ENCODE measurements at places on chromosomes 1 and 21. TPM values are rescaled to one million over a fixed set of nuclear protein-coding genes. Genes with fewer than 3 reads are reported as not detected.

- DNase-seq = no peak
Measured at GRCh38 chr1:2180297-2181245, 14.0 kb downstream of the FAAP20 start.

DNA sequence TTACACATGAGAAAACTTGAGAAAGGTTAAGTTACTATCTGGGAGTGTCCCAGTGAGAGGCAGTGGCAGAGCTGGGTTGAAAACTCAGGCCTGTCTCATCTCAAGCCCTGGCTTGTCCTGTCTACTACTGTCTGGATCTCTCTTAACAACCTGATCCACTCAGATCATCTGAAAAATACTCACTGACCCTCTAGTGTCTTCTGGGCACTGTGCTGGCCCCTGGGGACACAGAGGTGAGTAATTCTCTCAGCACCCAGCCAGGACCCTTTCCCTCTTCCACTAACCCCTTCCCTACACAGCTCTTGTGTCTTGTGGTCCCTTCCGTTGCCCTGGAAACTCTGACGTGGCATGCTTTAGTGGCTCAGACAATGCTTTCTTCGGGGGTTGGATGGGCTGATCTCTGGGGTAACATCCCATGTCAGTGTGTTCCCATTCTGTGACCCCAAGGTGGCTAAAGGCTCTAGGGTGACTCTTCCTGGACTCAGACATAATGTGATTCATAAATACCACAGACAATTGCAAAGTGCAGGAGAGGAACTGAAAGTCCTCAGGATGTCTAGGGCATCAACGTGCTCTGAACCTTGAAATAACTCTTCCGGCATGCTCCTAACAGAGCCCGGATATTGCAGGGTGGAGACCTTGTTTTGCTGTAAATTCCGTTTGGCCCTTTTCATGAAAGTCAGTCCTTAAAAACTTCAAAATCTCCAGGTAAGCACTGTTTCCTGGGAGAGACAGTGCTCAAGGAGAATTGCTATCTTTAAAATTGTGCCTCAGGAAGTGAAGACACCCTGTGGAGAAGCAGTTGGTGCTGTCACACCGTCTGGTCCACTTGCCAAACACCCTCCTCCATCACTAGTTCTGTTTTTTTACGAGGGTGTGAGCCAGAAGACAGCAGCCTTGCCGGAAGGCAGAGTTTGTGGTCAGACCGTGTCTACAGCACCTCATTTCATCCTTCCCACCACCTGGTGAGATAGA lies 4.0 kb downstream of the SHISAL2A start:
- no peak for DNase-seq

- DNase-seq = no peak
Measured at GRCh38 chr1:216183454-216183853, 239.8 kb downstream of the USH2A start.

DNA sequence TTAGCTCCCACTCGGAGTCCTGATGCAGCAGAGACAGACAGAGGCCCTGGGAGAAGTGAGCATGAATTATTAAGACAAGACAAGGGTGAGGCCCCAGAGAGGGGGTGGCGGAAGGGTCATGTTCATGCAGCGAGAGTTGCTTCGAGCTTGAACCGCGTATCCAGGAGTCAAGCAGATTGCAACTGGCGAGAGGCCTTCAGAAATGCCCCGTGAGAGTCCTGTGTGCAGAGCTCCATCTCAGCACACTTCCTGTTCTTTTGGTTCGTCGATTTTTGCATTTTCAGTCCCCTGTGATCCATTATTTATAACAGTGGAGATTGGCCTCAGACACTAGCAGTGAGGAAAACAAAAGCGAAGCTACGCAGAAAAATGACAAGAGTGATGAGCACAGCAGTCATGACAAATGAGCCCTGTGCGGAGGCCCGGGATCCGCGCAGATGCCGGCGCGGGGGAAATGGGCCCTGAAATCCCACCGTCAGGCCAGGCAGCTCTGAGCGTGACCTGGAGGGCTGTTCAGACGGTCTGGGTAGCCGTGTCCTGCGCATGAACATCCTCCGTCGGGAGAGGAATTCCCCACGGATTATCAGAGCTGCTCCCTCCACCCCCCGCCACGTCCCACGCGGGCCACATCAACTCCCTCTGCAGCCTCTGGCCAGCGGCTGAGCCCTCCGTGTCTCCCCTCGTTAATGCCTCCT lies 15.0 kb downstream of the PDE9A start:
- DNase-seq = no peak

GRCh38 chr1:229070168-229070567 lies 200.7 kb upstream of the RAB4A start:
- DNase-seq = no peak

DNA sequence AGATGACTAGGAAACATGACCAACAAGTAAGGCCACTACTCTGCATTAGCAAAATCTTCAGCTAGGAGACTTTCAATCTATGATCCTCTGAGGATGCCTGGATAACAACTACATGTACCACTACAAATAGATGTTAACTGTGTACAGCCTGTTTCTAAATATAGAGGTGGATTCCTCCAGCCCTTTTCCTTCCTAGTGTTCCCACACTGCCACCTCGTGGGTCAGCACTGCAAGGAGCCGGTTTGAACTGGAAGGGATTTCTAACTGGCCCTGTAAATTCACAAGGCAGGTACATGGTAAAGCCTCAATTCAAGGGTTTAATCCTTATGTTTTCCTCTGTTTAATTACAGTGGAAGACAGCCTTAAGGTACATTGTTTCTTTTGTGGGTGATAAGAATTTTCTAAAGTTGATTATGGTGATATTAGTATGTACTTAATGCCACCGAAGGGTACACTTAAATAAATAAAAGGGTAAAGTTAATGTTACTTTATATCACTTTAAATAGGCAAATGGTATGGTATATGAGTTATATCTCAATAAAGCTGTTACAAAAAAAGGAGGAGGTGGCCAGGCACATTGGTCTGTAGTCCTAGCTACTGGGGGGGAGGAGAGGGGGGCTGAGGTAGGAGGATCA lies 14.4 kb downstream of the SMYD3 start:
- peak; percentile 57 for DNase-seq

GRCh38 chr1:13922466-13923110 lies 222.6 kb downstream of the PRDM2 start:
- no peak for DNase-seq

- no peak for DNase-seq
Measured at GRCh38 chr1:245448975-245449431, 294.2 kb downstream of the KIF26B start.

GRCh38 chr1:176444286-176444685 lies 18.7 kb upstream of the PAPPA2 start:
- no peak for DNase-seq

DNA sequence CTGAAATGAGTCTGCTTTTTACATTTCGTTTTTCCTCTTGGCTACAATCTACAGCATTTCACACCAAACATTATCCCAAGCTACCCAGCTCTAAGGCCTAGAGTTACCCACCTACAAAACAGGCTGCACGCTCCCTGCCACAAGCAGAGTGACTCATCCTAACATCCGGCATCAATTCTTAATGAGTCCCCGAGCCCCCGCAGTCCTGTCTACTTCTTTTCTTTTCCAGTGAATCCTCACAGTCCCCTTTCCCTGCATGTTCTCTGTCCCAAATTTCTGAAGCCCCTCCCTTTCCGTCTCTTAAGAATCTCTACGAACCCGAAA lies 650 bp downstream of the PCNX2 start:
- no peak for DNase-seq

DNA sequence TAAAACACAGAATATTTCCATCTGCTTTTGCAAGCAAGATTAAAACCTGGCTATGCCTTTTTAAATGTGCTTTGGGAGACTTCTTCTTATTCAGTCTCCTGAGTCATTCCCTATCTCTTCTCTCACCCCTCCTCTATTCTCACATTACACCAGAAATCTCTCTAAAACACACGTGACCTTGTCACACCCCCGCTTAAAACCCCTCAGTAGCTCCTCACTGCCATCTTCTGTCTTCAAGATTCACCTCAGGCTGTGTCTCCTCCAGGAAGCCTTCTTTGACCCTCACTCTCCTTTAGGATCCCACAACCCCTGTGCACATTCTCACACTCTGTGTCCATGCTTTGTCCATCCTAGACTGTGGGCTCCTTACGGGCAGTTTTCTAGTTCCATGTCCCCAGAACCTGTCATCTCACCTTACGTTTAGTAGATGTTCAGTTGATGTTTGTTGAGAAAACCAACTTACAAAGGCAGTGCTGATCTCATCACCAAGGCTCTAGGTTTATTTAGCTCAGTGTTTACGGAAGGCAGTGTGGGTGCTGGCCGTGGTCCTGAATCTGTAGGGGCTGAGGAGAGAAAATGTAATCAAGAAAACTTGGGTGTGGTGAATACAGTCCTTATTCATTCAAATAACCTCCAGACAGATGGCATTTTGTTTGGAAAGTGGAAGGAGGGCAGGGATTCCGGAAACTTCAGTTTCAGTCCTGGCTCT lies 143.5 kb downstream of the DMRTA2 start:
- DNase-seq = peak; percentile 51

DNA sequence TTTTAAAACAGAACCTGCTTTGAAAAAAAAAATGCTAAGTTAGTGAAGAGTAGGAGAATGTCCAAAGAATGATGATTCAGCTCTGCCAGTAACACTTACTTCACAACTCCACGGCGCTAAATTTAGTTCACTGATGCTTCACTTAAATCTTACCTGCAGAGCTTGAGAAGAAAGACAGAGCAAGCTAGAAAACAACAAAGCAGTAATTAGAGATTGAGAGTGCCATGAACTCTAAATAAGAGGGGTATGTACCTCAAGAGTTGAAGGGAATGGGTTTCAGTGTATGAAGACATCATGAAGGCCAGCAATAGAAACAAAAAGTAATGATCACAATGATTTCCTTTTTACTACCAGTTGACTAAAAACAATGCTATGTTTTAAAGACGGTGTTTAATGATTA lies 32.8 kb downstream of the EPRS1 start:
- DNase-seq = no peak

DNA sequence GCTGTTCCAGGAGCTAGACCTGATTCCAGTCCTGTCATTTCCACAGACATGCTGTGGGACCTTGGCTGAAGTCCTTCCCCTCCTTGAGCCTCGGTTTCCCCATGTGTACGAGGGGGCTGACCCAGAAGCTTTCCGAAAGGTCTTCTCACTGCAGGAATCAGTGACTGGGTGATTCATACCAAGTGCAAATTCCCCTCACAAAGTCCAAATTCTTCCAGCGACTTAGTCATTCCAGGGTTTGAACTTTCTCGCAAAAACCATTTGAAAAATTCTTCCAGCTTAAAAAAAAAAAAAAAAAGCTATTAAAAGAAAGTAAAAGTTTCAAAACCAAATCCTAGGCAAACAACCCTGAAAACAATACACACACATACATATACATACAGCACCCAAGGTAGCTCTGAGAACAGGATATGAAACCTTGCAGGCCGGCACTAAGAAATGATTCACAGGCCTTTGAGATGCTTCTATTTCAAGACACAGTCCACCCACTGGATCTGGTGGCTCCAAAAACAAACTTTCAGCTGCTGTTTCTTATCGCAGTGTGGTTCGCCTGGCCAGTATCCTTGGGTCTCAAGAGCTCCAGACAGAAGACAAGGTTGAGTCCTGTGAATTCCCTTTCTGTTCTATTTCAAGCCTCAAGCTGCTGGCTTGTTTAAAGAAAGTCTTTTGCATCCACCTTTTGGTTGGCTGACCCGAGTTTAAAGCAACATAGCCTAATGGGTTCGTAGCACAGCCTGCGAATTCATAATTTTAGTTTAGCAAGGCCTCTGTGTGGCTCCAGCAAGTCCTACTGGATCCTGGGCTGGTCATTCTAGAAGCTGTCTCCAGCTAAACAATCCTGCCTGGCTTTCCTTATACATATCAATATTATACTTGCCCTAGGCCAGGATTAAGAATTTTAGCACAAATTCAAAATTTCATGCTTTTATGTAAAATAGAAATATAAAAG lies 18.0 kb upstream of the ID3 start:
- DNase-seq = no peak

GRCh38 chr1:238753252-238753651 lies 633.1 kb upstream of the CHRM3 start:
- no peak for DNase-seq

DNA sequence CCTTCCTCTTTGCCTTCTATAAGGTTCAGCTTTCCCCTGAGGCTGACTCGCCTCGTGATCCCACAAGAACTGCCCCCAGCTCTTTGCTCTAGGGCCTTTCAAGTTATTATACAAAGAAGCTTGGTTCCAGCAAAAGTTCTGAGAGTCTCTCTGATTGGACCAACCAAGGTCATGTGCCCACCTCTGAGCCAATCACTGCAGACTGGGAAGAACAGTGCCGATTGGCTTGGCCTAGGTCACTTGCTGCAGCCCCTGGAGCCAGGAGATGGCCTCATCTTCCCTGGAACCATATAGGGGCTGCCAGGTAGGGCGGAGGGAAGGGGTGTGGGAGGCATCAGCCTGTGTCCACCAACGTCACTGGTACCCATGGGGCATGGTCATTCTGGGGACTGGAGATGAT lies 22.8 kb downstream of the TAS1R2 start:
- no peak for DNase-seq

DNA sequence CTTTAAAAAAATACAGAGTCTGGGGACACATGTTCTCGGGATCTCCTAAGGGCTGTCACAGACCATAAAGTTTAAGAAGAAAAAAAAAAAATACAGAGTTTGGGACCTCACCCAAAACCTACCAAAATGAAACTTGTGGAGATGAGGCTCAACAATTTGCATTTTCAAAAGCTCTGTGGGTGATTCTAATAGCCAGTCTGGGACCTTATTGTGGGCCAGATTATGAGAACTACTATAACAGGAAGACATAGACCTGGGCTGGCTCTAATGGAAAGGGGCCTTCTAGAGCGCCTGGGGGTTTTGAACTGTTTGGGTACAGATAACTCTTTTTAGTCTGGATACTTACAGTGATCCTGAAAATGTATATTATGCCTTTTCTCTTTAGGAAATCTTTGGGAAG lies 69.1 kb downstream of the LAMC1 start:
- no peak for DNase-seq

DNA sequence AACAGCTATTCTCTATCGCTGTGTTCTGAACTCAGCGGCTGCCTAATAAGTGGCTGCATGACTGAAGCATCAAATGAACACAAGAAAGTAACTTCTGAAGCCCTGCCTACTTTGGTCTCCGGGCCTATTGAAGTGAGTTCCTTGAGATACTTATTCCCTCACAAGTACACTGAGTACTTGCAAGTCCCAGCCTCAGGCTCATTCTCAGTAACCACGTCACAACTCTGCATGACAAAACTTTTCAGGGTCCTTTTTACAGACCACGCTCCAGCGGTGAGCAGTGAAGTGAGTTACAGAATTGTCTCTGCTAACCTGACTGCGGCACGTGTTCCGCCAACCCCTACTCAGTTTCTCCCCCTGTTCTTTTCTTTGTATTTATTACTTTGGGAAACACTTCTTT lies 1342.7 kb upstream of the ADGRL4 start:
- DNase-seq = no peak

GRCh38 chr1:9651565-9652378 lies at the start of gene PIK3CD:
Gene PIK3CD (plus strand): TSS chr1:9651731. CDS start chr1:9710456, 58,725 bp downstream.
- DNase-seq = peak; percentile 22

The GBP4 gene
- polyA plus RNA-seq = 11.4 TPM

The MROH7 gene
- 4.7 TPM for polyA plus RNA-seq

The AMY1C gene
- polyA plus RNA-seq = not detected

The IGSF3 gene
- polyA plus RNA-seq = 29.7 TPM

The RAB42 gene
- polyA plus RNA-seq = 2.1 TPM

The LCE3D gene
- not detected for polyA plus RNA-seq

The SPRTN gene
- 10.9 TPM for polyA plus RNA-seq

The TMEM54 gene
- polyA plus RNA-seq = 10.0 TPM

The XCL1 gene
- 0.14 TPM for polyA plus RNA-seq

The SIK1 gene
- 2.5 TPM for polyA plus RNA-seq

The SIM2 gene
- polyA plus RNA-seq = 25.8 TPM

The KRTAP19-5 gene
- not detected for polyA plus RNA-seq

The CR2 gene
- 0.90 TPM for polyA plus RNA-seq

The LRRC71 gene
- polyA plus RNA-seq = 0.66 TPM

The TRIM67 gene
- 0.11 TPM for polyA plus RNA-seq

The TSPAN1 gene
- polyA plus RNA-seq = 66.9 TPM

The ENSA gene
- polyA plus RNA-seq = 225 TPM

The OR6K6 gene
- not detected for polyA plus RNA-seq

The SLC44A3 gene
- polyA plus RNA-seq = 121 TPM

Measured in right renal pelvis (tissue), 4 donors.